ENCODE measurements at places on chromosomes 2 and 18.

GRCh38 chr18:25862881-25863600, 227.4 kb downstream of the SS18 start:
- no peak for DNase-seq

- no peak for DNase-seq
Measured at GRCh38 chr2:105085525-105085924, 47.7 kb downstream of the MRPS9 start.

DNA sequence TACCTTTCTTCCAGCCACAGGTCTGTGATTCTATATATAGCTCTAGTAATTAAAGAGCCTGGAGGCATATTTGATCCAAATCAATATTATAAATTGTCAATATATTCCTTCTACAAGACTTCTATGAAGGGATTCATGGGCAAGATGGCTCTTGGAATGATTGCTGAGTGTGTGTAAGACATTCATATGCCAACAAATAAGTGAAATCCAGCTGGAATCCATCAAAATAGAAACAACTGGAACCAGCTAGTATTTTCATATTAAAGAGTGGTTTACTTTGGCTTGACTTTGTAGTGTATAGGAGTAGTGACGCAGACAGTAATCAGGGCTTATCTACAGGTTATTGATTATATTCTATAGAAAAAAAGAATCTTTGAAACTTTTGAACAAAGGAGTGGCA, 83.4 kb downstream of the CALCRL start:
- no peak for DNase-seq

DNA sequence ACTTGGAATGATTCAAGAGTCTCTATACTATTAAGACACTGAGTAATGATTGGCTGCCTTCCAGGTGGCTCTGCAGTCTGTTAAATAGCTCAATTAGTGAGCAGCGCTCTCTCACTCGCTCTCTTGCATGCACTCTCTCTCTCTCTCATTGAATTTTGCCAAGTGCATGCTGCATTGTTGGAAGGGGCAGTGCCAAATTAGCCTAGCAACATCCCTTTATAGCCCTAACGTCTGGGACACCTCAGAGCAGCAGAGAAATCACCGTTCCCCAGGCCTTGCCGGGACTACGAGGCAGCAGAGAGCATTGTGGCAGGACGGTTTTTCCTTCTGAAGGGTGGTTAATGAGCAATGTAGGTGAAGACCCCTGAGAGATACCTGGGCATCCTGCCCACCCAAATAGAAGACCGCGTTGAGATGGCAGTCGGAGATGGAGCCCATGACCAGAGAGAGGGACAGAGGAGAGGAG, 447.6 kb upstream of the POU3F3 start:
- no peak for DNase-seq

DNA sequence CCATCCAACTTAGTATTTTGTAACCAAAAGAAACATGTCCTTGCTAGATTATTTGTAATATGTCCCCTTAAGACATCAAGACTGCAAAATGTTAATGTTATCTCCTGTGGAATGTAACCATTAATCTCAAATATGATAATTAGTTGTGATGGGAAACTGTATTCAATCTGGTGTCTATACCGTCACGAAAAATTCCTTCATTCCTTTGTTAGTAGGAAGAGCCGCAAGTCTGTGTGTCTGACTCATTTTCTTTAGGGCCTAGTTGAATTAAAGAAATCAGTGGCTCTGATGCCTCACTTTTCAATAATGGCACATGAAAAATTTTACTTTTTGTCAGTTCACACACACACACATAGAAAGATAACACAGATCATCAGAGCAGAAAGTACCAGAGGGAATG, 127.1 kb upstream of the CHAC2 start:
- DNase-seq: no peak

- DNase-seq: no peak
Measured at GRCh38 chr2:164967781-164968228, 12.5 kb upstream of the SLC38A11 start.

- DNase-seq: no peak
Measured at GRCh38 chr2:58608146-58608545, 367.0 kb upstream of the FANCL start.

DNA sequence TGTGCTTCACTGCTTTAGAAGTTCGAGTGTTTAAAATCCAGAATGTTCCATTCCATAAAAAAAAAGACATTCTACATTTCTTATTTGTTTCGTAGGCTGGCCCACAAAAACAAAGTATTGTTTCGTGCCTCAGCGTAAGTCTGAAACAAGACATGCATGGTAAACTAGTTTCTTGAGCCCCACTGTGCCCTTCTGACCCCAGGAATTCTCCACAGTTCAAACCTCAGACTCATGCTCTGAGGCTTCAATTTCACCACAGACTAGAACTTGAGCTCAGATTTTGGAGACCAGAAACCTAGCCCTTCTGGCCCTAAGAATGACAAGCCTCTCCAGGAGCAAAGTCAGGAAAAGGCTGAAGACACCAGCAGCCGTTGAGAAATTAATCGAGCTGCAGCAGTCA, 151.5 kb downstream of the SLC8A1 start:
- no peak for DNase-seq

DNA sequence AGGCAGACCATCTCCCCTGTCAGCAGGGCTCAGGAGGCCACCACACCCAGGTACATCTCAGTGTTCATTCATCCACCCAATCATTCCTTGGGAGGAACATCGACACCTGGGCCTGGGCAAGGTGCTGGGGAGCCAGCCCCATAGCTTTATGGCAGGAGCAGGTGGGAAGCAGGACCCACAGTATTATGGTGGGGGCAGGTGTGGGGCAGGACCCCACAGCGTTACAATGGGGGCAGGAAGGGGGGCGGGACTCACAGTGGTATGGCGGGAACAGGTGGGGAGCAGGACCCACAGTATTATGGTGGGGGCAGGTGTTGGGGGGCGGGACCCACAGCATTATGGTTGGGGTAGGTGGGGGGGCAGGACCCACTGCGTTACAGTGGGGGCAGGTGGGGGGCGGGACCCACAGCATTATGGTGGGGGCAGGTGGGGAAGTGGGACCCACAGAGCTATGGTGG, 128.9 kb upstream of the HS6ST1 start:
- DNase-seq: no peak

DNA sequence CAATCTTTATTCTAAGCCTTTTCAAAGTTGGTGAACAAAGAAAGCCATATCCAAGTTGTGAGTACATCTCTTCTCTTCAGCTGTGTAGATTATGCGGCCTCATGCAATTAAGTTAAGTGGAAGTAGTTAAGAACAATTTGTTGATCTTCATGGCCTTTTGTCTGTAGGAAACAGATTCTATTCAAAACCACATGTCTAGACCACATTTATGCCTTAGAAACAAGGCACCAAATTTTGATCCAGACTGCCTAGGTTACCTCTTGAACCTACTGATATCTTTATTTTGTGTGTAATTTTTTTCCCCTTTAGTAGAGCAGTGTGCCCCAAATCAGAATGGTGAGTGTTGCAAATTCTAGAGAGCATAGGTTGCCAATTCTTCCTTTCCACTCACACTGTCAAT, 101.6 kb upstream of the CERS6 start:
- DNase-seq: no peak

DNA sequence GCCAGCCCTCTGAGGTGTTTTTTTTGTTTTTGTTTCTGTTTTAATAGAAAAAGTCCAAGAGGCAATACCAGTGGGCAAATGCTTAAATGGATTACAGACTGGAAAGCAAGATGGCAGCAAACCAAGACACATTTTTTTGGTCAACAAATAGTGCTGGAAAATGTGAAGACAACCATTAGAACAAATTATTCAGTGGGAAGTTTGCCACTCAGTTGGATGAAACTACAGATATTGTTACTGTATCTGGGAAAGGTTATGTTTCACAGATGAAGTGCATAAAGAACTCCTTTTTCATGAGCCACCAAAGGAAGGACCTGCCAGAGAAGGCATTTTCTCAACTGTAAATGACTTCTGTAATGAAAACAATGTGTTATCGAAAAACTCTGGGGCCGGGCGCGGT, 93.0 kb upstream of the ODC1 start:
- no peak for DNase-seq

- no peak for DNase-seq
Measured at GRCh38 chr2:233414273-233414654, 60.0 kb downstream of the DGKD start.

- no peak for DNase-seq
Measured at GRCh38 chr18:79056827-79057367, 12.3 kb upstream of the ATP9B start.

DNA sequence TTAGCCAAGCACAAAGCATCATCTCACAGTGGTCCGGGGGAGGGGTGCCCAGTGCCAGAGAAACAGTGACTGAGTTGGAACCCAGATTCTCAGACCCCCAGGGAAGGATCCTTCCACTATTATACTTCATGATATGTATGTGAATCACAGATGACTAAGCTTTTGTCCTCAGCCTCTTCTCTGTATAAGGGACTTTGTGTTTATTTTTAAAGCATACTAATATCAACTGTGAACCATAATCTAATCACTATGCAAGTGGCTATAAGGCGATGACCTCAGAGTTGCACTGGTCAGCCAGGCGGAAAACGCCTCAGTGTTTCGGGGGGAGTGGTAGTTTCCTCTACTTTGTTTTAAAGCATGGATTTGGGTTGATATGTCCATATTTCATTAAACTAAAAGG, 160.4 kb upstream of the TMEM200C start:
- DNase-seq: no peak

GRCh38 chr2:238143239-238143951, 4.9 kb downstream of the KLHL30 start:
- DNase-seq: peak; percentile 25

GRCh38 chr2:171545086-171545485, 22.8 kb downstream of the CYBRD1 start:
- no peak for DNase-seq

DNA sequence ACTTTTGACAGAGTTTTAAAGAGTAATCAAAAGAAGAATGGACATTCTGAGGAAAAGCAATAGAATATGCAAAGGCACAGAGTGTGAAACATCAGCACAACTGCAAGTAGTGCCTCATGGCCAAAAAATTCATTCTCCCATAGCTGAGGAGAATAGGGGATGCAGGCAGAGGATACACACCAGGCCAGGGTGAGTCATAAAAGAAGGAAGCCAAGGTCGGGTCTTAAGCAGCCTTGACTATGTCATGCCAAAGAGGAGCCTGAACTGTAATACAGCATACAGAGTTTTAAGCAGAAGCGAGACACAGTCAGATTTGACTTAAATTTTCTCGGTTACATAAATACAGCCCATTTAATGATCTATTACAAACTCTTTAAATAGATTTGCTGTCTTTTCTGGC, 165.0 kb downstream of the LNPK start:
- no peak for DNase-seq

DNA sequence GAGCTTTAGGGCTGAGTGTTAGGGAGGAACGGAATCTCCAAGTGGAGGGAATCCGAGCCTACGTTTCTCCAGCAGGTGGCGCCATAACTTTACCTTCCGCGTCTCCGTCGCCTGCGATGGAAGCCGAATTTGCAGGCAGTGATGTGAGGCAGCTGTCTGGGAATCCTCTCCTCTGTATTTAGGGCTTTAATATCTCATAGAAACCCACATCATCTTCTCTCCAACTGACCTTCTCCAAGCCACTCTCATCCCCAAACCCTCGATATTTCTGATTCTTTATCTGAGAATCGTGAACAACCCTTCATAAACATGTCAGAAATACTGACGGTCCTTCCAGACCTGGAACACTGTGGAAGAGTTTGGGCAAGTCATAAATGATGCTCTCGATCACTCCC, 27.5 kb downstream of the SIX2 start:
- DNase-seq: peak; percentile 79

- DNase-seq: no peak
Measured at GRCh38 chr2:23148342-23148741, 236.6 kb upstream of the KLHL29 start.

DNA sequence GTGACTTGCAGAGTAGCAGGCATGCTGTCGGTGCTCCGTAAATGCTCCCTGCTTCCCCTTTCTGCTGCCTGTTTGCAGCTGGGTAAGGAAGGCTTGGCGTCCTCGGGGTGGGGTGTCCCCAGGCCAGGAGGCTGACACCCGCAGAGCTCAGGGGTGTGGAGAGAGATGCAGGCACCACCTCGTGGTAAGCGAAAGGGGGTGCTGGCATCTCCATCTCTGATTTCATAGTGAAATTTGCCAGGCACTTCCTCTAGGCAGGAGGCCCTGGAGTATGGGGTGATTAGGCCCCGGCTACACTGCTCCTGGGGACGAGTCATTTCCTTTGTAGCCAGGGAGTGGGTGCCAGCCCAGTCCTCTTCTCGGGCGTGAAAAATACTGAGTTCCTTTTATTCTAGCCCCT, 160.4 kb downstream of the KLHL29 start:
- no peak for DNase-seq

GRCh38 chr18:55301824-55302166, 286.2 kb downstream of the TCF4 start:
- DNase-seq: no peak

GRCh38 chr2:157404363-157404762, 39.5 kb downstream of the CYTIP start:
- peak; percentile 64 for DNase-seq

GRCh38 chr2:25743132-25743830, 69.9 kb upstream of the DTNB start:
- no peak for DNase-seq

GRCh38 chr2:11675423-11676112, 5.6 kb upstream of the NTSR2 start:
- no peak for DNase-seq

- DNase-seq: no peak
Measured at GRCh38 chr2:173958198-173958846, 6.9 kb downstream of the SP3 start.

- DNase-seq: no peak
Measured at GRCh38 chr2:152504618-152505017, 169.6 kb downstream of the FMNL2 start.

DNA sequence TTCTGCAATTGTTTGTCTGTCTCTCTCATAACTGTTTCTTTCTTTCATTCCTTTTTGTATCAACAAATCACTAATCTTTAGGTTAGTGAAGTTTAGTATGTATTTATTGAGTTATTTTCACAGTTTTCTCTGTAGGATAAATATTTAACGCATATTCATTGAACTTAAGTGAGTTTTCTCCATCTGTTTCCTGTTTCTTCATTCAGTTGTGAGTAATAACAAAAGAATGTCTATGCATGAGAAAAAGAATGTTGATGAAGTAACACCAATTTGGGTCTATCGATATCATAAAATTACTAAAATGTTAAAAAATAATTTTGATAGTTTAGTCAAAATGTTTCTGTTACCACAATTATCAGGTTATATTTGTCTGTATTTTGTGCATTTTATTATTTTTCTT, 948.0 kb downstream of the DSC3 start:
- no peak for DNase-seq

Measured in stimulated activated CD4-positive, alpha-beta T cell treated with anti-CD3 and anti-CD28 coated beads, Interleukin-15, amount 100 ng/mL, for 24 hours (primary cell).